CD4-positive, CD25-positive, alpha-beta regulatory T cell (primary cell): ENCODE measurements at places on chromosomes 5 and 9. TPM values are rescaled to one million over a fixed set of nuclear protein-coding genes. Genes with fewer than 3 reads are reported as not detected.

GRCh38 chr9:114053246-114054005 lies 24.7 kb downstream of the AMBP start:
- DNase-seq: no peak

- no peak for DNase-seq
These were observed 9.1 kb downstream of the TTC33 start for GRCh38 chr5:40746703-40747102.

DNA sequence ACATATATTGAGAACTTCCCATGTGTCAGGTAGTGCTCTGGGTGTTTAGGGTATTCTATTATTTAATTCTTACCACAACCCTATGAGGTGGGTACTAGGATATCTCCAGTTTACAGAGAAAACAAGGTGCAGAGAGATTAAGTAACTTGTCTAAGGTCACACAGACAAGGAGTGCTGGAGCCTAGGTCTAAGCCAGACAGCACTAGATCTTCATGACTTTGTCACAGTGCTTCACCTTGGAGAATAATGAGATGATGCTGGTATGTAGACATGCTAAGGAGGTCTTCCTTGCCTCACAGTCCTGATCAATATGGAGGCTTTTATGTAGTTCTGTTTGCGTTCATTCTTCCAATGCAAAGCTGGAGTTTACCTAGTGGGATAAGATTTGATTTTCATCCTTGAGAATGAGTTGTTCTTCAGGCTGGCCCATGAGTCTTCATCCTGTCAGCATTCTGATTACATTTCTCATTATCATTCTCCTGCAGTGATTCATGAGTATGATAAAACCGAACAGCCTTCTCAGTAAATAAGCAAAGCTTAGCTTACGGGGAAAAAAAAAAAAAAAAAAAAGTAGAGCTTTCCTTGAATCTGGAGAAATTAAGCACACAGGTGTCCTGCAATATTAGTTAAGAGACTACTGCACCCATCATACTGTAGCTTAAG lies 176.3 kb downstream of the C9orf152 start:
- no peak for DNase-seq

DNA sequence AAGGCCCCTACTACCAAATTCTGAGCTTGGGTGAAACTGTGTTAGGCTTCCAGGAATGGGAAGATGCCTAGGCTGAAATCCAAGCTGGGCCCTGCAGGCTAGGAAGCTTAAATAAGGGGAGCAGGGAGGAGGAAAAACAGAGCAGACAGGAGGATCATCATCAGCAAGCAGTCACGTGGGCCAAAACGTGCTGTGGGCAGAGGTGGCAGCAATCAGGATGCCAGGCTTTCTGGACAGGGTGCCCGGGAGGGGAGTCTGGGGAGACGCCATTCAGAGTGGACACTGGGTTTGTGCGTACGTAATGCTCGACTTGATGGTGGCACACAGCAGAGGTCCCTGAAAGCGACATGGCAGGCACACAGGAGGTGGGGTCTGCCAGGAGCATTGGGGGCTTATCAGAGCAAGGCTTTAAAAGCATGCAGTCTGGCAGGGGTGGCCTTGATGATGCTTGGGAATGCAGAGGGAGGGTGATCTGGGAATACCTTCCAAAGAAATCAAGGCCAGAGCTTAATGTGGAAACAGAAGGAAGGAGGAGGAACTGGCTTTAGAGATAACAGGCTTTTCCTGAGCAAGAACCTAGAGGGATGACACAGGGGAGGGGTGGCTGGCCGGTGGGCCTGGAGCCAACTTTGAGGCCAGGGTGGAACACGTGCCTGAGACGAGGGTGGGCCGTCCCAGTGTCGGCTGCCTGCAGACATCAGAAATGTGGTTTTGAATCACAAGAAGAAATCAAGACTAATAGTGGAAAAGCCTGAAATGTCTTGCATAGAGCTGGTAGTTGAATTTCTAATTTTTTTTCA lies 212.5 kb downstream of the GADD45G start:
- no peak for DNase-seq

DNA sequence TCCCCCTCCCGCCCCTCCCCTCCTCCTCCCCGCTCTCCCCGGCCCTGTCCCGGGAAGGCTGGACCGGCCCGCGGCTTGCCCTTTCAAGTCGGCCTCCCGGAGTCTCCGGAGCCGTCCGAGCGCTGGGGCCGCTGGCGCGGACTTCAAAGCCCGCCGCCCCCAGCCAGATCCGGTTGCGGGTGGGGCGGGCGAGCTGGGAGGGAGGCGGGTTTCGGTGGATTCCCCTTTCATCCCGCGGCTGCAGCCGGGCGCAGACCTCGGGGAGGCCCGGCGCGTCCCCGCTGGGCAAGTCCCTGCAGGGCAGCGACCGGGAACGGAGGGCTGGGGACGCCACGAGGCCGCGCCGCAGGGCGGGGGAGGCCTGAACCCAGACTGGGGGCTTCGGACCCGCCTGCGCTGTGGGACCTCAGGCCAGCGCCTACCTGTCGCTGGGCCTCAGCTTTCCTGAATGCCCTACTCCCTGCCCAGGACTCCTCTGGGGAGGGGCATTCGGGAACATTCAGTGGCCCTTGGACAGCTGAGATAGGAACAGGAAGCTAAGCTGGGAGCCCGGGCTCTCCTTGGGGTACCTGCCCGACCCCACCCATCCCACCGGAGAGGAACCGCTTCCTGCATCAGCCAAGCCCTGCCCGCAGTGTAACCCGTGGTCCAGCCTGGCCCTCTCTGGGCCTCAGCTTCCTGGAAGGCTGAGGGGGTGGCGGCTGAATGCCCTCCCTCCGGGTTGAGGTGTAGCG lies 23.4 kb downstream of the C9orf50 start:
- DNase-seq: no peak

DNA sequence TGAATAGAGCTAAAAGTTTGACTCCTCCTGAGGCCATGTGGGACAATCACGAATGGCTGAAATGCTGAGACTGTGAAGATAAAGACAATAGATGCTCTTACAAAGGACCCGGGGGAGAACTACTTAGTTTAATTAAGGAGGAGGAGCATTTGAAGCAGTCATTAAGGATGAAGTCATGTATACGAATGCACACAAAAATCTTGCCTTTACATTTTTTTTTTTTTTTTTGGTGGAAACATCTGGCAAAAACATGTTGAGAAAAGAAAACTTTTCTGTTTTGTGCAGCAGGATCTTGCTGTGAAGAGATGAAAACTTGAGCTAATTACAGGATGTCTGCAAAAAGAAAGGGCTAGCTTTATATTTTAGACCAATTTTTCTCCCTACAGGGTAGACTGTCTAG lies 42.3 kb upstream of the NR3C1 start:
- no peak for DNase-seq

DNA sequence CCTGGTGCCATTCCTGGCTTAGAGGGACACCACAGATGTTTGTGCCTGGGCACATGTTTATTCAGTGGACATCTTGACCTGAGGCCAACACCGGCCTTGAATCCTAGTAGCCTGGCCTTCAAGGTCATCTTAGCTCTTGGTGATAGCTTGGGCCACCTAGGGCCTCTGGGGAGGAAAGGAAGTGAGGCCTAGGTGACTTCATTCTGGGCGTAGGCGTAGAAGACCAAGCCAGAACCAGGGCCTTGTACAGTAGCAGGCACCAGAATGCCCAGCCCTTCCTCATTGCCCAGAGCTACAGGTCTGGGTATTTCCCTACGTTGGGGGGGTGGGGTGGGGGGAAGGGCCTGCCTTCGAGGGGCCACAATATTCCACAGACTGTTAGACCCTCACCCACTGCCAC lies 33.8 kb downstream of the WNK2 start:
- DNase-seq: no peak

DNA sequence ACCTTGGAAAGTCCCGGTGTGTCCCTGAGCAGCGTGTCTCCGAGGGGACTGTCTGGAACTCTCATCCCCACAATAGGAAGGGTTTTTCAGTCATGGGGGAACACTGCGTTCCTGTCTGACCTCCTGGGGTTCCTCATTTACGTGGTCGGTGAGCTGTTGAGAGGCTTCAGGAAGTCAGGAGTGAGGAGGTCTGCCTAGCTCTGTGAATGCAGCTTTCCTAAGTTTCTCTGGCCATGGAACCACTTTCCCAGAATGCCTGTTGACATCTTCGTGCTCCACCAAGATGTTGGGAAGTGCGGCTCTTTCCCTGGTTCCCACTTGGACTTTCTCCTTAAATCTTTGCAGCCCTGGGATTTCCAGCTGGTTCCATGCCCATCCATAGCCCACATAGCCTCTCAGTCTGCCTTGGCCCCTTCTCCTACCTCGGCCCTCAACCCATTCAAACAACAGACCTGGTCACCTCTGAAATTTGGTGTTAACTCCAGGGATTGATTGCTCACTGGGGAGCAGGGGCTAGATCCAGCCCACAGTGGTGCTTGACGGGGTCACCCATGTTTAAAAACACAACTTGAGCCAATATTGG lies 27.2 kb downstream of the PSAT1 start:
- DNase-seq: no peak

- no peak for DNase-seq
These were observed 419.8 kb downstream of the DMRT2 start for GRCh38 chr9:1469996-1470395.

- no peak for DNase-seq
These were observed 1740.9 kb upstream of the CDH9 start for GRCh38 chr5:28779161-28779754.

- DNase-seq: no peak
These were observed 81.5 kb upstream of the AGXT2 start for GRCh38 chr5:35129276-35129675.

GRCh38 chr5:78610636-78611035 lies 37.9 kb downstream of the LHFPL2 start:
- no peak for DNase-seq

- DNase-seq: no peak
These were observed 39.5 kb downstream of the PRRT1B start for GRCh38 chr9:131584858-131585257.

Gene HAVCR2
- polyA plus RNA-seq: 6.8 TPM

Gene PAEP
- polyA plus RNA-seq: not detected

Gene LSM11
- 0.22 TPM for polyA plus RNA-seq

Gene PCDHB4
- polyA plus RNA-seq: not detected

Gene DND1
- polyA plus RNA-seq: not detected

Gene FAXDC2
- polyA plus RNA-seq: not detected

Gene NOXA1
- polyA plus RNA-seq: 1.9 TPM

Gene KCNV2
- polyA plus RNA-seq: not detected
